ENCODE measurements at places on chromosomes 5 and 9. TPM values are rescaled to one million over a fixed set of nuclear protein-coding genes. Genes with fewer than 3 reads are reported as not detected.

Gene CKMT2
- 92.9 TPM for total RNA-seq

Gene UTP15
- 17.2 TPM for total RNA-seq

Gene PCDHB6
- total RNA-seq = 0.52 TPM

Gene ANKRD20A1
- not detected for total RNA-seq

Gene PCDHA11
- under 0.01 TPM for total RNA-seq

Gene PIP5K1B
- 2.1 TPM for total RNA-seq

Gene MEIKIN
- total RNA-seq = 0.52 TPM

Gene RAB3C
- total RNA-seq = 0.52 TPM

Gene JMY
- 10.4 TPM for total RNA-seq

Gene SPINK4
- not detected for total RNA-seq

Gene CDHR2
- total RNA-seq = not detected

Gene ORM2
- total RNA-seq = not detected

Gene DDX4
- total RNA-seq = not detected

Gene ENTPD2
- total RNA-seq = 5.2 TPM

Gene SLCO6A1
- 0.52 TPM for total RNA-seq

Gene BARHL1
- not detected for total RNA-seq

Gene FRMD3
- total RNA-seq = 27.7 TPM

Gene C9orf78
- total RNA-seq = 32.9 TPM

Gene PKD2L2
- 2.6 TPM for total RNA-seq

Gene S1PR3
- total RNA-seq = 12.5 TPM

Gene CXCL14
- total RNA-seq = 19.8 TPM

Gene JADE2
- total RNA-seq = 1.6 TPM

Gene LRRC19
- not detected for total RNA-seq

Gene SPINK13
- total RNA-seq = not detected

Gene FBP2
- 72.5 TPM for total RNA-seq

Gene EPB41L4B
- total RNA-seq = 6.8 TPM

Gene SLC4A9
- not detected for total RNA-seq

Gene SMC2
- 11.5 TPM for total RNA-seq

Gene POLK
- total RNA-seq = 20.4 TPM

Gene FOXD4L4
- total RNA-seq = under 0.01 TPM

Gene GPR150
- under 0.01 TPM for total RNA-seq

Gene FOXD4
- 0.52 TPM for total RNA-seq

Gene SOX30
- total RNA-seq = not detected

Gene GRIA1
- total RNA-seq = 1.0 TPM

Gene SLC1A1
- not detected for total RNA-seq

Gene OR1J2
- total RNA-seq = not detected

Gene MSX2
- total RNA-seq = not detected

Gene FAXDC2
- 8.4 TPM for total RNA-seq

Gene NIPAL4
- under 0.01 TPM for total RNA-seq

Gene NR5A1
- not detected for total RNA-seq

Gene FLT4
- total RNA-seq = 8.4 TPM

Gene RBM27
- total RNA-seq = 25.1 TPM

Gene ELOVL7
- 0.52 TPM for total RNA-seq

Gene WDR31
- 2.1 TPM for total RNA-seq

Gene ACOT12
- 0.52 TPM for total RNA-seq

Gene CCL27
- not detected for total RNA-seq

Gene TXNDC8
- total RNA-seq = not detected

Gene TAF11L11
- not detected for total RNA-seq
